ENCODE measurements at places on chromosomes 6 and 20. TPM values are rescaled to one million over a fixed set of nuclear protein-coding genes. Genes with fewer than 3 reads are reported as not detected.
A peak's percentile ranks its signal among the peaks of the same experiment; 100 is the strongest.

DNA sequence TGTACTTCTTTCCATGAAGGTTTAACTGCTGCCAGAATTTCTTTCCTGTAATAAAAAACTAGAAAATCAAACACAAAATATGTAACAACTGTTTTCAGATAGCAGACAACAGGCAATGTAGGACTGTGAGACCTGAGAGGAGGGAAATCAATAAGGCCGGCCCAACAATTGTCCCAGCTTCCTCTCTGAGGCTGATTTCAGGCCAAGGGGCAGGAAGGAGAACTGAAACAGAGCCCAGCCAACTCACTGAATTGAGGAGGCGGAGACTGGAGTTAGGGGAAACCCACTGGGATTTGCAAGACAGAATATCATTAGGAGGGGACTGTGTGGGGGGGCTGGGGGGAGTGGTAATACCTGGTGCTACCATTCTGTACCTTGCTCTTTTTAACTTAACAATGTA lies 42.2 kb downstream of the FLRT3 start:
- no peaks in the 10 kb centered on the region for H3K27me3 ChIP-seq
- no peak overlapping the region for H3K27ac ChIP-seq
- no peak for DNase-seq
- H3K36me3 ChIP-seq, result no peaks in the 10 kb centered on the region
- H3K4me1 ChIP-seq, result no peaks in the 10 kb centered on the region

DNA sequence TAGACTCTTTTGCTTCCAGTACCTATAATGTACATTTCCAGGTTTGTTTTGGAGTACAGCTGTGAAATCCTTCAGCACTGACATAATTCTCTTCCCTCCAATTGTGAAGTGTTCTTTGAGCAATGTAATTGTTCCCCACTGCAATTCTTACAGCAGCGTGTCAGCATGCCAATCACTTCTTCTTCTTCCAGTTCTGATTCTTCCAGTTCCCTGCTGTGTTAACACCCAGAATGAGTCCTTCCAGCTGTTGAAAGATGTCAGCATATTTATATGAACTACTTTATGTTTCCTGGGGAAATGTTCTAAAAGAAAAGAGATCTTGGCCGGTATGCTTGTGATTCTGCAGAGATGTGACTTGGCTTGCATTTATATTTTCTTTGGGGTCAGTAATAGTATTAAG lies 213.9 kb downstream of the UNC5CL start:
- no peak overlapping the region for H3K4me3 ChIP-seq
- H3K27ac ChIP-seq, result no peak overlapping the region
- no peak for DNase-seq
- peaks cover 26% of the 10 kb centered on the region for H3K27me3 ChIP-seq
- H3K4me1 ChIP-seq, result no peaks in the 10 kb centered on the region

IMPG1 gene
- not detected for total RNA-seq

PRSS16 gene
- total RNA-seq, result 0.49 TPM

GRCh38 chr6:118752803-118753202 lies 101.4 kb upstream of the CEP85L start:
- no peaks in the 10 kb centered on the region for H3K36me3 ChIP-seq
- H3K4me1 ChIP-seq, result peaks cover 12% of the 10 kb centered on the region
- no peak overlapping the region for H3K4me3 ChIP-seq
- no peak overlapping the region for H3K27ac ChIP-seq
- H3K27me3 ChIP-seq, result no peaks in the 10 kb centered on the region

GRCh38 chr20:18506744-18507143 lies 996 bp upstream of the SEC23B start:
- peaks cover 24% of the 10 kb centered on the region for H3K4me1 ChIP-seq
- no peak for DNase-seq
- H3K36me3 ChIP-seq, result peaks cover 22% of the 10 kb centered on the region
- H3K4me3 ChIP-seq, result peak overlapping the region; percentile 93
- peak overlapping the region; percentile 99 for H3K27ac ChIP-seq

PNPLA1 gene
- not detected for total RNA-seq

DNA sequence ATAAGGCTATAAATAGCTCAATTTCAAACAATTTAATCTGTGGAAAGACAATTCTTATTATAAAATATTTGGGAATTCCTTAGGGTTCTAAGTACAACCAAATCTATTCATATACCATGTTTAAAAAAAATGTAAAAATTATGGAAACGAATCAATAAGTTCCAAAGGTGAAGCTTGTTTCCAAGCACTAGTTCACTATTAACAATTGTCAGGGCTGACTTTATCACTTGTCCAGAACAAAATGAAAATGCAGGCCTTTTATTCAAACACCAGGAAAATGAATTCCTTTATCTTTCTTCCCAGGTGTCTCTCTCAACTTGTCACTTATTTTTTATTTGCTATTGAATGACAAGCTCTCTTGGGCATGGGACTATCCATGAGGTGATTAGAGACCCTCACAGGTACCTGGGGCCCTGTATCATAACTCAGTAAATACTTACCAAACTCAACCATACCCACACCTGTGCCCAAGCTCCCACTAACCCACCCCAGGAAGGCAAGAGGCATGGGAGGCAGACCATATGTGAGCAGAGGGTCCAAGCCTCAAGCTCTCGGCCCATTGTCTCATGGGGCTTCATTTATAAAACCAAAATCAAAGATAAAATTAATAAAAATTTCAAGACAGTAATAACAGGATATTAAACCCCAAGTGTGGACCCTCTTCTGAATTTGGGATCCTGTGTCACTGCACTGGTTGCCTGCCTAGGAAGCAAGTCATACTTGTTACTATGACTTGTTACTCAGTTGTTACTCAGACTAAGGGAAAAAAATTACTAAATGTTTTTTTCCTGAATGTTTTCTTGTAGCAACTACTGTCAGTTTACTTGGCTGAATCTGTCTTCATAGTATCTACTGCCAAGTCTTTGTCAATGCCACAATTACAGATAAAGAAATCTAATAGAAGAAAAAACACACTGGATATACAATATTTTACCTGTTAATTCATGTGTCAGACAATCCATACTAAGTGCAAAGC lies 54.7 kb downstream of the PTPRK start:
- DNase-seq, result no peak
- no peak overlapping the region for H3K27ac ChIP-seq
- H3K4me1 ChIP-seq, result peaks cover 29% of the 10 kb centered on the region
- H3K27me3 ChIP-seq, result no peaks in the 10 kb centered on the region
- no peaks in the 10 kb centered on the region for H3K36me3 ChIP-seq
- H3K4me3 ChIP-seq, result no peak overlapping the region

STMND1 gene
- total RNA-seq, result not detected

ATP6V1G2 gene
- total RNA-seq, result 1.6 TPM

UNC93A gene
- not detected for total RNA-seq

RAB44 gene
- total RNA-seq, result 0.05 TPM

- H3K4me3 ChIP-seq, result no peak overlapping the region
- DNase-seq, result peak; percentile 18
- H3K36me3 ChIP-seq, result no peaks in the 10 kb centered on the region
- H3K4me1 ChIP-seq, result peaks cover 3% of the 10 kb centered on the region
Observed at GRCh38 chr6:155495011-155495768, 39.6 kb upstream of the NOX3 start.

DNA sequence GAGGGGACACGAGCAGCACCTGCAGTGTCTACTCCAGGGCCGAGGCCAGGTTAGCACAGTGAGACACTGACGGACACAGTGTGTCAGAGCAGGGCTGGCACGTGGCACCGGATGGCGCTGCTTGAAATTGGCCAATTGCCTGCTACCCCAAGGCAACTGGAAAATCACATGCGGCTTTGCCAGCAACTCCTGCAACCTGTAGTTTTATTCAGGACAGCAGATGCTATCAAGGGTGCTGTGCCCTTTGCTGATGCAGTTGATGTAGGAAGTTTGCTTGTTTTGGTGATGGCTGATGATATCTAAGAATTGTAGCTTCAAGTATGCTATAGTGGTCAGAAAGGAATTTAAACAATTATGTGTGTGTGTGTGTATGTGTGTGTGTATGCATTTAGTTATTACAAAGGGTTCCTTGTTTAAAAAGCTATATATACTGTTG lies 25.9 kb downstream of the RIN2 start:
- H3K36me3 ChIP-seq, result no peaks in the 10 kb centered on the region
- H3K4me3 ChIP-seq, result no peak overlapping the region
- DNase-seq, result peak; percentile 65
- peak overlapping the region; percentile 90 for H3K27ac ChIP-seq
- H3K27me3 ChIP-seq, result no peaks in the 10 kb centered on the region
- peaks cover 79% of the 10 kb centered on the region for H3K4me1 ChIP-seq

DNA sequence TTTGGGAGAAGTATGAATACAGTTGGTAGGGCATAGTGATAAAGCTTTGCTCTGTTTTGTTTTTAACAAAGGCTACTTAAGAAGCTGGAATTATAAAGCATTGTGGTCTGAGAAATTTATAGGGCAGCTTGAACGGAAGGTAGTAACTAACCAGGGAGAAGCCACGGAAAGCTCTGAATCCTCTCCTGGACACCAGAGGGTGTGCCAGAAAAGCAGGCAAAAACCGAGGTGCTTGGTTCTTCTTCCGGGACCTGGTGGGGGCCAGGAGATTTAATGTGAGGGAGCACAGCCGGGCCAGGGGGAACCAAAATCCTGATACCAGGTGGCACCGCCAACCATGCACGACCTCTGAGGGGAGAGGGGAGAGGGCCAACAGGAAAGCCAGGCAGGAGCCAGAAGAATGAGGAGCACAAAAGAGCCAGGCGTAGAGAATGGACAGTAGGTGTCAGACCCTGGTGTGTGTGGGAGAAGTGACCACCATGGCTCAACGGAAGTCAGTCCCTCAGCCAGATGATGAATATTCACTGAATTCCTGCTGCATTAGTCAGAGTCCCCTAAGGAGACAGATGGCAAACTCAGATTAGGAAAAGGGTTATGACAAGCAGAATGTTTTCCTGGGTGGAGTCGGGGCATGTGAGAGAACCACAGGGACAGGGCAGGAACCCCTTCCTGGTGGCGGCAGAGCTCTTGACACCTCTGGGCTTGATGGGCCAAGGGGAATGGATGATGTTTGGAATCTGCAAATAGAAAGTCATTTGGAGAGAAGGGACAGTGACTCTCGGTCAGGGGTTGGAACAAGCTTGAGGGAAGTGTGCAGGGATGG lies 262.3 kb downstream of the ZNF217 start:
- H3K4me3 ChIP-seq, result no peak overlapping the region
- peaks cover 41% of the 10 kb centered on the region for H3K4me1 ChIP-seq
- no peaks in the 10 kb centered on the region for H3K27me3 ChIP-seq
- DNase-seq, result no peak
- peak overlapping the region; percentile 61 for H3K27ac ChIP-seq

CRISP3 gene
- not detected for total RNA-seq

DNA sequence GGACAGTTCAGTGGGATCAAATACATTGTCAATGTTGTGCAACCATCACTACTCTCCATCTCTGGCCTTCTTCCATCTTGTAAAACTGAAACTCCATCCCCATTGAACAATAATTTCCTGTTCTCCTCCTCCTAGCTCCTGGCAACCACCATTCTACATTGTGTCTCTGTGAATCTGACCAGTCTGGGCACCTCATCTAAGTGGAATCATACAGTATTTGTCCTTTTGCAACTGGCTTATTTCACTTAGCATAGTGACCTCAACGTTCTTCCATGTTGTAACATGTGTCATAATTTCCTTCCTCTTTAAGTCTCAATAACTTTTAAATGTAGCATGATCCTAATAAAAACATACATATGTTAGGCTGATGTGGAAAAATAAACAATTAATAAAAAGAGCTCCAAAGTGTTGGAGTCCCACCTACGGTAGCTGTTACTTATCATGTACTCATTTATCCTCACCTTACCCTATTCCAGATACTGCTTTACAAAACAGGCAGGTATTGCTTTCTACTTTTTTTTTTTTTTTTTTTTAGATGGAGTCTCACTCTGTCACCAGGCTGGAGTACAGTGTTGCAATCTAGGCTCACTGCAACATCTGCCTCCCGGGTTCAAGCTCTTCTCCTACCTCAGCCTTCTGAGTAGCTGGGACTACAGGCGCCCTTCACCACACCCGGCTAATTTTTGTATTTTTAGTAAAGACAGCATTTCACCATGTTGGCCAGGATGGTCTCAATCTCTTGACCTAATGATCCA lies 91.9 kb downstream of the TNFAIP3 start:
- DNase-seq, result no peak
- H3K27ac ChIP-seq, result no peak overlapping the region
- no peaks in the 10 kb centered on the region for H3K27me3 ChIP-seq
- H3K4me1 ChIP-seq, result no peaks in the 10 kb centered on the region

DNA sequence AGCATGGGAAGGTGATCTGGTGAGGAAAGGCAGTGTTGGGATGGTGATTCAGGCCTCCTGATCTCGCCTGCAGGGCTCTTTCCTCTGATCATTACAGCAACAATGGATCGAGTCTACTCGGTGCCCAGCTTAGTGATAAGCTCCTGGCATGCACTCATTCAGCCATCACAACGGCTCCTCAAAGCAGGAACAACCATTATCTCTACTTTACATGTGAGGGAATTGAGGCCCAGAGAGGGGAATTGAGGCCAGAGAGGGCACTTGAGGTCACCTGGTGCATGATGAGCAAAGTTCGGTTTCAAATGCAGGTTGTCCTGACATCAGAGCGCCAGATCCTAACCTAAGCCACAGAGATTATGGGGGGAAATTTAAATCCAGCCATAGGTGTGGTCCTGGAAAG lies 42.0 kb upstream of the BPIFA2 start:
- H3K36me3 ChIP-seq, result no peaks in the 10 kb centered on the region
- no peak for DNase-seq
- no peaks in the 10 kb centered on the region for H3K27me3 ChIP-seq
- H3K4me3 ChIP-seq, result no peak overlapping the region
- peaks cover 4% of the 10 kb centered on the region for H3K4me1 ChIP-seq
- no peak overlapping the region for H3K27ac ChIP-seq

XKR7 gene
- total RNA-seq, result not detected

MUC21 gene
- not detected for total RNA-seq

- H3K36me3 ChIP-seq, result no peaks in the 10 kb centered on the region
- no peak overlapping the region for H3K4me3 ChIP-seq
- no peak overlapping the region for H3K27ac ChIP-seq
Observed at GRCh38 chr20:50774515-50774914, 20.3 kb upstream of the BCAS4 start.

TINAG gene
- total RNA-seq, result 0.41 TPM

GRCh38 chr6:37654727-37655500 lies 42.8 kb downstream of the MDGA1 start:
- no peak for DNase-seq
- H3K4me1 ChIP-seq, result peaks cover 29% of the 10 kb centered on the region
- H3K27ac ChIP-seq, result no peak overlapping the region

BNIP5 gene
- not detected for total RNA-seq

GRCh38 chr20:3710703-3711483 lies 1.5 kb downstream of the SIGLEC1 start:
- peak overlapping the region; percentile 65 for H3K27ac ChIP-seq
- peaks cover 24% of the 10 kb centered on the region for H3K4me1 ChIP-seq

- H3K27ac ChIP-seq, result no peak overlapping the region
- no peaks in the 10 kb centered on the region for H3K36me3 ChIP-seq
Observed at GRCh38 chr6:53417141-53417540, 68.4 kb upstream of the ELOVL5 start.

- no peak for DNase-seq
- no peak overlapping the region for H3K4me3 ChIP-seq
- H3K4me1 ChIP-seq, result peaks cover 7% of the 10 kb centered on the region
- no peak overlapping the region for H3K27ac ChIP-seq
- no peaks in the 10 kb centered on the region for H3K36me3 ChIP-seq
- no peaks in the 10 kb centered on the region for H3K27me3 ChIP-seq
Observed at GRCh38 chr6:149888093-149888492, 9.8 kb downstream of the RAET1E start.

CAGE1 gene
- not detected for total RNA-seq

ASIP gene
- 32.6 TPM for total RNA-seq

Measured in left ventricle myocardium inferior (tissue), 1 donor.